Kidney capillary endothelial cell (primary cell): ENCODE measurements at places on chromosomes 5 and 9.

DNA sequence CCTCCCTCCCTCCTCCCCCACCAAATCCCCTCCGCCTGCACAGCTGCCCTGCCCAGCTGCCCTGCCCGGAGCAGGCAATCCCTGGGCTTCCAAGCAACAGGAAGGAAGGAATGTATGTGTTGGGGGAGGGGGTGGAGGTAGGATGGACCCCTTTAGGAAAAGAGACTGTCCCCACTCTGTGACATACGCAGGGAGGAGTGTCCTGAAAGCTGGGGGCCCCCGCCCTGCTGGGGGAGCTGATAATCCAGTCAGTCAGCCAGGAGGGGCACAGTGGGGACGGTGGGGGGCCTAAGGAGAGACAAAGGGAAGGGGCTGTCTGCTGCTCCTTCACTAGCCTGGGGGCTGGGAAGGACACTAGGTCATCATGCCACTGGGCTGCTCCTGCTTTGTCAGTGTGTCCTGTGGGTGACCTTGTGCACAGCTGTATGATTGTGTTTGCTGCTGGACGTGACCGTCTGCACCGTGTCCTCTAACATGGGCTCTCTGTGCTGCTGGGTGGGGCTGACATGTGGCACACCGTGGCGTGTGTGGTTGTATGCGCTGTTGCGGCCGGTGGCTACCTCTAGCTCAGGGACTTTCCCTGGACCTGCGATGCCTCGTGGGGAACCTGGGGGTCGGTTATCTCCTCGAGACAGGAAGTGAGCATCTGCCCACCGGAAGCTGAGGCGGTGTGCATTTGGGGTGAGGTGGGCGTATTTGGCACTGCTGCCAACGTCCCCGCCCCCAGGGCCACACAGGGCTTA lies 3.0 kb downstream of the N4BP3 start:
- DNase-seq, result peak; percentile 60

DNA sequence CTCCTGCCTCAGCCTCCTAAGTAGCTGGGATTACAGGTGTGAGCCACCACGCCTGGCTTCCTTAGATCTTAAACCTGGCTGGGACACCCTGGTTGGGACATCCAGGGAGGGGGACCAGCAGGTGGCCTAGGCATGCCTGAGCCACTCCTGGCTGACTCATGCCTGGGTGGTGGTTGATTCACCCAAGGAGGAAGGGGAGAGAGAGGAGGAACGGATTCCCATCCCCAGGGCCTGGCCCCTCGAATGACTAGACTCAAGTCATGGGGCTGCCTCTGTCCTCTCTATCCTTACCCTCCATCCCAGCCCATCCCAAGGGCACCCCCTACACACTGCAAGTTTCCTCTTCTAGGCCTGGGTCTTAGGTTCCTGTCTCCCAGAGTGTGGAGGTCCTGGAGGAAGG lies 12.7 kb downstream of the EEIG1 start:
- DNase-seq, result no peak

- DNase-seq, result no peak
Observed at GRCh38 chr9:18477121-18477660, 3.2 kb downstream of the ADAMTSL1 start.

- DNase-seq, result no peak
Observed at GRCh38 chr9:97831843-97832636, 21.0 kb upstream of the FOXE1 start.

DNA sequence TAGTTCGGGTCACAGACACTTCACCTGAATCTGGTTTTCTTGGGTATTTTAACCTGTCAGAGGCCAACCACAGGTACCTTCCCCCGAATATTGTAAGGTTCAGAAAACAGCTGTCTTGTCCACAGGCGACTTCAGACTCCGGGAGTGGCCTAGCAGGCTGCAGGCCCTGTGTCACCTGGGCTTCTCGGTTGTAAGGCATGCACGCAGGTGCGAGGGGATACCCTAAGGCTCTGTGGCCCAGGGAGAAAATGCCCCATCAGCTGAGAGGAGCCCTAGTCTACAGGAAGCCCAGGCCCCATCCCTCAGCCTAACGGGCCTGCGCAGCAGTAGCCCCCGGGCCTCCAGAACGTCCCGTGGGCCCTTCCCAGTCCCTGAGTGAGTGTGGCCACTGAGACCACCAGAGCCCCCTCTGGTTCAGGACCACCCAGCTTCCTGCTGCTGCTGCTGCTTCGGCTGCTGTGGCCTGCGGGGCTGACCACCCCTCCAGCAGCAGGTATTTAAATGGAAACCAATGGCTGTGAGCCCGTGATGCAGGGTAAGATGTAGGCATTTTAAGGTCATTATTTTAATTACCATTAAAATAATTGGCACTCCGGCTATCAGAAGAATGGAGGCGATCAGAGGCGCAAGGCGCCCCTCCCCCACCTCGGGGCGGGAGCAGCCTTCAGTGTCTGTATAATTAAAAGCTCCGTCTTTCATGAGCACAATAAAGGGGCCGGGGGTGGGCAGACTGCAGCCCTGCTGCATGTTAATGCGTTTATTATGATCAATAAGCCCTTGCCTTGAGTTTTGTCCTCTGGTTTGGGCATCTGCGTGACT lies 65.4 kb downstream of the PSMB7 start:
- DNase-seq, result no peak
